ENCODE measurements at places on chromosomes 2 and 18.

- no peak for DNase-seq
These were observed 47.1 kb downstream of the ACSL3 start for GRCh38 chr2:222907790-222908441.

- no peak for DNase-seq
These were observed 100.7 kb upstream of the CYP1B1 start for GRCh38 chr2:38176619-38177021.

GRCh38 chr2:43255296-43255910, 29.0 kb upstream of the ZFP36L2 start:
- no peak for DNase-seq

GRCh38 chr2:24402242-24403097, 42.1 kb upstream of the ITSN2 start:
- DNase-seq = no peak

DNA sequence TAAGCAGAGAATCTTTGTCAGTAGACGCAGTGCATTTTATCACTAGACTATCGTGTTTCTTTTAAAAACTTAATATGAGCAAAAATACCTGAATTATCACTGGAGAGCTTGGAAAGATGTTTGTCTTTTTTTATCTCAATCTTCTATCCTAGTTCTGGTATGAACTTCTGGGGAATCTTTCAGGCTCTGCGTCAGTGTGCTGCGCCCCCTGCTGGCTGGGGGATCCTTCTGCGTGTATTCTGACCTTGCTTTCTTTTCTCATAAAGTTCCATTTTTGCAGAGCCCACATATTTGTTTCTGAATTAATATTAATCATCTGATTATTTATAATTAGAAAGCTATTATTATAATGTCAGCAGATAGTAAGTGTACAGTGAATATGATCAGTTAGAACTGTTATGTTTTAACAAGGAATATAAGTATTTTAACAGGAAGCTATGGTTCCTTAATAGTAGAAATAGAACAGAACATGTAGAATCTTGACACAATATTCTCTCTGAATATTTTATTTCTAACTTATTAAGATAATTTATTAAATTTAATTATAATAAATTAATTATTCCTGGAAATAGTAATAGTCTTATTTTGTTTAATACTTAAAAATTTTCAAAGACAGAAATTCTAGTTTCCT, 945.0 kb upstream of the CRIM1 start:
- peak; percentile 42 for DNase-seq

- DNase-seq = no peak
These were observed 2.0 kb upstream of the CHRND start for GRCh38 chr2:232523682-232524597.

- no peak for DNase-seq
These were observed 130.0 kb upstream of the PXDN start for GRCh38 chr2:1874101-1874865.

DNA sequence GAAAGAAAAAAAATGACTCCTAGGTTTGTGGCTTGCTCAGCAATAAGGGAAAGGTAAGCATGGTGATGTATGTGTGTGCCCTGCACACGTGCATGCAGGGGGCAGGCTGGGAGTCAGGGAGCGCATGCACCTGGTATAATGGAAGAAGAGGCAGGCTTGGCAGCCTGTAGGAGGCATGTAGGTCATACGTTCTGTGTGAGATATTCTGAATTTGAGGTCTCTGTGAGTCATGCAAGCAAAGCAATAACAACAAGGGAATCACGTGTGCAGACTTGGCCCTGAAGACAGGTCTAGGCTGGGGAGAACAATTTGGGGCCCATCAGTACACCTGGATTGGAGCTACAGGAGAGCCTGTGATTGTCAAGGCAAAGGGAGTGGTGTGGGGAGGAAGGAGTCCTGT, 94.5 kb upstream of the TTC39C start:
- DNase-seq = no peak

DNA sequence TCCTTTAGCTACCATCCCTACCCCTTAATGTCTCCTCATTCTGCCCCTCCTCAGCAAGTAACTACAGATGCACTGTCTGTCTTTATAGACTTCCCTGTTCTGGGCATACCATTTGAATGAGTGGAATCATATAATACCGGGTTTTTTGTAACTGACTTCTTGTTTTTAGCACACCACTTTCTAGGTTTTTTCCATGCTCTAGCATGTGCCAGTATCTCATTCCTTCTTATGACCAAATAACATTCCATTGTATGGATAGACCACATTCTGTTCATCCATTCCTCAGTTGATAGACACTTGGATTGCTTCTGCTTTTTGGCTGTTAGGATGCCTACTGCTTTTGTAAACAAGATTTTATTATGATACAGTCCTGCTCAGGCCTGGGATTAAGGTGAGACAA, 154.7 kb downstream of the TSN start:
- DNase-seq = no peak

GRCh38 chr2:33681364-33681757, 82.3 kb upstream of the FAM98A start:
- no peak for DNase-seq

DNA sequence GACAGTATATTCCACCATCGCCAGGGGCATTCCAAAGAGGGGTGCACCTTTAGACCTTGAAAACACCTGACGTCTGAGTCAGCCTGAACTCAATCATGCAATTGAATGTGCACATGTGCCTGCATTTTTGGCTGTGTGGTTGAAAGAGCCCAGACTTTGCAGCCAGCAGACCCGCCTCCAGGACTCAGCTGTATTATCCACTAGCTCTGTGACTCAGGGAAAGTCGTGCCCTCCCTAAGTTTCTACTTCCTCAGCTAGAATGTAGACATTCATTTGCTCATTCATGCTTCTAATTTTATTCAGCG, 94.2 kb downstream of the LRRC30 start:
- DNase-seq = no peak

DNA sequence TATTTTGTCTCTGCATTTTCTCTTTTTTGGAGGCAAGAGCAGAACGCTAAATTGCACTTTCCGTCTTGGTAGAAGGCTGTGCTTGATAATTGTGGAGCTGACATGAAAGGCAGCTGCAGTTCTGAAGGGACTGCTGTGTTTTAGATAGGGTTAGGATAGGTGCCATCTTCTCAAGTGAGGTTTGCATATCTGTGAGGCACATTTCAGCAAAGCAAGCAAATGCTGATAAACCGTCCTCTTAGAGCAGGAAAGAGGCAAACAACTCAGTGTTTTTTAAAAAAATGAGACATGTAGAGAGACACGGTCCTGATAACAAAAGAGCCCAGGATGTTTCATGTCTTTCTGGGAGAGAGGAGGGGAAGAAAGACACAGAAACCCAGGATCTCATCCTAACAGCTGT, 217.7 kb downstream of the SOCS6 start:
- no peak for DNase-seq

- no peak for DNase-seq
These were observed 63.7 kb upstream of the OTOF start for GRCh38 chr2:26541401-26542193.

DNA sequence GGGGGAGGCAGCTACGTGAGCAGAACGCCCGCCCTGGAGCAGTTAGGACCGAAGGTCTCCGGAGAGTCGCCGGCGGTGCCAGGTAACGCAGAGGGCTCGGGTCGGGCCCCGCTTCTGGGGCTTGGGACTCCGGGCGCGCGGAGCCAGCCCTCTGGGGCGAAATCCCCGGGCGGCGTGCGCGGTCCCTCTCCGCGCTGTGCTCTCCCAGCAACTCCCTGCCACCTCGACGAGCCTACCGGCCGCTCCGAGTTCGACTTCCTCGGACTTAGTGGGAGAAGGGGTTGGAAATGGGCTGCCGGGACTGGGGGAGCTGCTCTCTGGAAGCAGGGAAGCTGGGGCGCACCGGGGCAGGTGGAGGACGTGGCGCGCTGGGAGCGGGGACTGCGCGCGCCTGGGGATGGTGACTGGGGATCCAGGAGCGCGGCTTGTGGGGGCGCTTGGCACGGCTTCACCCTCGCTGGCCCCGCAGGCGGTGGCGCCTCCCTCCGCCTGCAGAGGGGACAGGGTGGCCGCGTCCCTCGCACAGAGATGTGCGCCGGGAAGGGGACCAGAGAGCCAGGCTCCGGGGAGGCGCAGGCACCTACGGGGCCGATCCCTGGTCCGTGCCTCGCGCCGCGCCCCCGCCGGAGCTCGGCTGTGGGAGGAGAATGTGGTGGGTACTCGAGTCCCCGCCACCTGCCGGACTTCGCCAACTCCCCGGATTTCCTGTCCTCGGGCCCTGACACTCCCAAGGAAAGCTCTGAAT, 688 bp downstream of the CDH20 start:
- DNase-seq = no peak

DNA sequence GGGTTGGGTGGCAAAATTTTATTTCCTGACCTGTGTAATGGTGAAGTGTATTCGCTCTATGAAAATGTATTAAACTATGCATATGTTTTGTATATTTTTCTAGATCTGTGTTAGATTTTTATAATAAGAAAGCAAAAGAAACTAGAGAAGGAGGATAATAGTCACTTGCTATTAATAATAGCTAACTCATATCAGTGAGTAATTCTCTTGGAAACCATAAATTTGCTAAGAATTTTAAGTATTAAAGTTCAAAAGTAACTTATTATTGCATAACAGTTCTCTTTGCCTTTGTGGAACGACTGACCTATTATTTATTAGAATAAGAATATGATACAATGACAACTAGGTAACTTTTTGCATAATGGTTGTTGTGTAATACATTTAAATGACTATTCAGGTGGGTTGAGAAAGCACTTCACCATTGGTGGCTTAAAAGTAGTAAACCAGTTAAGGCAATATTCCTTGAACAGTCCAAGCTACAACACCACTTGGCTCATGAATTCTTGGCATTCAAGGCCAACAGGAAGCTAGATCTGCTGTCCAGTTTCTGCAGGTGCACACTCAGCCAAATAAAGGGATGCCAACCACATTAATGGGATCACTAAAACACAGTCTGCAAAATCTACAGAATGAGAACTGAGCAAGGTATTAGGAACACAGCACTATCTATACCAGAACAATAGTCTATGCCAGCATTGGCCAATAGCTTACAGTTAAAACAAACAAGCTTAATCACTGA, 921.3 kb downstream of the CPS1 start:
- no peak for DNase-seq

- DNase-seq = no peak
These were observed at the start of gene MAPK4 for GRCh38 chr18:50559752-50560680. MAPK4 (plus strand) TSS chr18:50560087; CDS start chr18:50663959, 103,872 bp downstream.

DNA sequence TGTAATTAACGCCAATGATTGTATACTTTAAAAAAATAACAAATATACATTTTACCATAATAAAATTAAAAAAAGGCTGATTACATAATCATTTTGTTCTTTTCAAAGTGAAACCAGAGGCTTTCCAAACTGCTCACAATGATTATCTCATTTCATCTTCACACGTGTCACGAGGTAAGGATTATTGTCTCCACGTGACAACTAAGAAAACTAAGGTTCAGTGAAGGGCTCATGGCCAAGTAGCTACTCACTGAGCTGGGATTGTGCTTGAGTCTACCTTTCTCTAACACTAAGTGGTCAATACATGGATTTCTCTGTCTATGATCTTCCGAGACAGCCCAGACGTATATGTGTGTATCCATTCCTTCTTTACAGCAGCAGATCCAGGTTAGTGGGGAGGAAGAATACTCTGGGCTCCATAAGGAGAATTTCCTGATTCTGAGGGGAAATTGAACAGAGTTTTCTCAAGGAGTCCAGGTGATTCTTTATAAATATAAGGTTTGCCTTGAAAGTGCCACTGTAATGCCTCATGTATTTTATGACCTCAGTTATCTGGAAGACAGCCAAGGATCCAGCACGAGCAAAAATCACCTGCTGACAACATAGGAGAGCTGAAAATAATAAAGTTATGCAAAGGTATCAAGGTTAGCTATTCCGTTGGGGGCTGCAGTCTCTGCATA, 25.6 kb upstream of the ACSL3 start:
- DNase-seq = no peak

DNA sequence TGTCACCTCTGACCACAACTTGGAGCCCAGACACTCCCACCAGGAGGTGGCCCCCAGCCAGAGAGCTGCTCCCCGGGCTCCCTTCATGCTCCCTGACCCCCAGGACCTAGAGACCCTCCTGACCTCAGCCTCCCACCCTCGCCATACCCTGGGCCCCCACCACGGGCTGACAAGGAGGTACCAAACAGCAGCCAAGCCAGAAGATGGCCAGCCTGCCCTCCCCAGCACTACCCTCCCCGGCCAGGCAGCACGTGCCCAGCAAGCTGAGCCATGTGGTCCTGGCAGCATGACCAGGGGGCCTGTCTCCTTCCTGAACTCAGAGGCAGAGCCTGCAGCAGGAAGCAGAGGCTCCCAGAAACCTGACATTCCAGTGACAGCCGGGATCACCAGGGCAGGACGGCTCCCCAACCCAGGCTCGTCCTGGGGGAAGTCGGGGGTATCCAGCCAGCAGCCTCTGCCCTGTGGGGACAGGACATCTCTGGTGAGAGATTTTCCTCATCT, 69.4 kb upstream of the GPC1 start:
- no peak for DNase-seq

DNA sequence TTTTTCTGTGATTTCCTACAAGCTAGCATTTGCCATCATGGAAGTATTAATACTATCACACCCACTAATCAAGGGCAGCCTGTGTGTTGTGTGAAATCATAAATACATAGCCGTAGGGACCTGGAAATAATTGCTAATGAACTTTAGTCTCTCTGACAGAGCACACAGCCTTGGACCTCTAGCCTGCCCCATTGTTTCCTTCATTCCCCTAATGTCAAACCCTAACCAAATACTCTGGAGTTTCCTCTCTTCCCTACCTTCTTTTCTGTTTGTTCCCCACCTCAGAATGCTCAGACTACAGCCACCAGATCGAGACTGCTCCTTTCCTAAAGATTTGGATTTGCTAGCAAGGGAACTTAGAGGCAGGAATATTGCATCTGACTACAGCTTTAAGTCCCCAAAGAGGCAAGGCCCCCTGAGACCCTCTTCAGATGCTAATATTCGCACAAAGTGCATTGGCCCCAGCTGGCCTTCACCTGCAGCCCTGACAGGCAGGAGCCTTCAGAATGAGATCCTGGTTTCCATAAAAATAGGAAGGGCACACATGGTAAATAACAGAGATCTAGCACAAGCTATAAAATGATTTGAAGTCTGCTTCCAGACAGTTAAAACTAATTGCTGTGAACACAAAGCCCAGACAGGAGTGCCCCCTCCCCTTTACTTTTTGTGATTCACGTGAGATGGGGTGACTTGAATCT, 279.2 kb upstream of the DCC start:
- no peak for DNase-seq

DNA sequence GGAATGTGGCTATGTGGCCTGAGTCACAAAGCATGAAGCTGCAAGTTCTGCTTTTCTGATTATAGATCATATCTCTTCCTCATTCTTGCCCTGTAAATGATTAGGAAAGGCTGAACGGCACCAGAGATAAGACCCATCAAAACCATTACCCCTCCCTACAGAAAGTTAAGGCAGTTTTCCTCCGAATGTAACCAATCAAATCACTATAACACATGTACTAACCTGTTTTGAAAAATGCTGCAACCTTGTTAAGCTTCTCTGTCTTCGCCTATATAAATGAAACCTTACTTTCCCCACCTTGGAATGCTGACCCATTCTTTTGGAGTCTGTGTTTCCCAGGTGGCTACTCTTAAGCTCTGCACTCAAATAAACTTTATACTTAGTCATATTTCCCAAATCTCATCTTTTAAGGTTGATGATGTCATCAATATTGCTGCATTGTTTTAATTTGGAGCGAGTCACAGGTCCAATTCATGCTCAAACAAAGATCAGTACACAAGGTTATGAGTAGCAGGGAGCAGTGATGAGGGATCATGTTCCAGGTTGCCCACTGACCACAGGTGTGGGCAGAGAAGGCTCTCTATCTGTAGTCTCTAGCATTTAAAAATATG, 662.3 kb downstream of the IRS1 start:
- DNase-seq = no peak

- peak; percentile 74 for DNase-seq
These were observed 35.5 kb upstream of the CTDP1 start for GRCh38 chr18:79644006-79644665.
